ENCODE measurements at places on chromosomes 1 and 21. TPM values are rescaled to one million over a fixed set of nuclear protein-coding genes. Genes with fewer than 3 reads are reported as not detected.
A peak's percentile ranks its signal among the peaks of the same experiment; 100 is the strongest.

Gene F13B
- not detected for total RNA-seq

Gene ASTN1
- 0.06 TPM for total RNA-seq

Gene RHD
- not detected for total RNA-seq

Gene ABCA4
- total RNA-seq, result 1.2 TPM

Gene TFF2
- 0.98 TPM for total RNA-seq

Gene AMY1B
- not detected for total RNA-seq

Gene S100A12
- total RNA-seq, result 0.85 TPM

Gene PRKAA2
- 4.4 TPM for total RNA-seq

Gene CELF3
- 2.2 TPM for total RNA-seq

Gene LRRC39
- 0.40 TPM for total RNA-seq

Gene LCK
- total RNA-seq, result 2.0 TPM

- DNase-seq, result no peak
These were observed 1.6 kb downstream of the DRAXIN start for GRCh38 chr1:11693024-11693590.

- DNase-seq, result no peak
These were observed 10.9 kb upstream of the RWDD3 start for GRCh38 chr1:95223110-95223509.

- DNase-seq, result no peak
These were observed 57.3 kb downstream of the PHACTR4 start for GRCh38 chr1:28426831-28427230.

DNA sequence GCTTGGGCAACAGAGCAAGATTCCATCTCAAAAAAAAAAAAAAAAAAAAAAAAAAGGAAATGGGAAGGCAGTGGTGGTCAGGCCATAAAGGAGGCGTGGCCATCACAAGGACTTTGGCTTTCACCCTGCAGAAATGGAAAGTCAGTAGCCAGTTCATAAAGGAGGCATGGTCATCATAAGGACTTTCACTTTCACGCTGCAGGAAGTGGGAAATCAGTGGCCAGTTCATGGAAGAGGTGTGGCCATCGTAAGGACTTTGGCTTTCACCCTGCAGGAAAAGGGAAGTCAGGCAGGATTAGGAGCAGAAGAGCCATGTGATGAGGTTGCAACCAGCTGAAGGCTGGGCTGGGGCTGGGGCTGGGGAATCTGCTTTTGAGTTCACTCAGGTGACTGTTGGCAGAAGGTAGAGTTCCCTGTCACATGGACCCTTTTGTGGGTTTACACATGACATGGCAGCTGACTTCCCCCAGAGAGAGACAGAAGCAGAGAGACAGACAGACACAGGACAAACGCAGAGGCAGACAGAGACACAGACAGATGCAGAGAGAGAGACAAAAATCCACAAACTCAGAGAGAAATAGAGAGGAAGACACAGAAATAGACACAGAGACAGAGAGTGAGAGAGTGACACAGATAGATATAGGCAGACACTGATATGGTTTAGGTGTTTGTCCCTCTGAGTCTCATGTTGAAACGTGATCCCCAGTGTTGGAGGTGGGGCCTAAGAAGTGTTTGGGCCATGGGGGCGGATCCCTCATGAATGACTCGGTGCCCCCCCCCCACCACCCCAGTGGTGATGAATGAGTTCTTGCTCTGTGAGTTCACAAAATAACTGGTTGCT is 263.9 kb upstream of the KAZN start:
- DNase-seq, result peak; percentile 21

DNA sequence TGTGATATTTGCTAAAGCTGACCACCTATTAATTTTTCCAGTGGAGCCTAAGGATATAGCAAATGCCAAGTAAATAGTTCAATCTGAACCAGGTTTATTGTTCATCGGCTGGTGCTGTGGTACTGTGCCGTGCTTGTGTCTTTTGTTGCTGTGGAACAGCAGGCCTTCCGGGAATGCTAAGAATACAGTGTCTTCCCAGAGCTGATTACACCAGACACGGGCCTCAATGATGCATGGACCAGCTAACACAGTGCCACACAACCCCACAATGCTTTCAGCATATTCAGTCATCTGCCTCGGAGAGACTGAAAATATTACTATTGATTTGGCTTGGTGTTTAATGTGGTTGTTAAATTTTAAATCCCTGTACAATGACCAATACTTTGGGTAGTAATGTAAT is 415.4 kb downstream of the PTBP2 start:
- DNase-seq, result no peak

- no peak for DNase-seq
These were observed 563.4 kb upstream of the PLXNA2 start for GRCh38 chr1:208807446-208808127.

DNA sequence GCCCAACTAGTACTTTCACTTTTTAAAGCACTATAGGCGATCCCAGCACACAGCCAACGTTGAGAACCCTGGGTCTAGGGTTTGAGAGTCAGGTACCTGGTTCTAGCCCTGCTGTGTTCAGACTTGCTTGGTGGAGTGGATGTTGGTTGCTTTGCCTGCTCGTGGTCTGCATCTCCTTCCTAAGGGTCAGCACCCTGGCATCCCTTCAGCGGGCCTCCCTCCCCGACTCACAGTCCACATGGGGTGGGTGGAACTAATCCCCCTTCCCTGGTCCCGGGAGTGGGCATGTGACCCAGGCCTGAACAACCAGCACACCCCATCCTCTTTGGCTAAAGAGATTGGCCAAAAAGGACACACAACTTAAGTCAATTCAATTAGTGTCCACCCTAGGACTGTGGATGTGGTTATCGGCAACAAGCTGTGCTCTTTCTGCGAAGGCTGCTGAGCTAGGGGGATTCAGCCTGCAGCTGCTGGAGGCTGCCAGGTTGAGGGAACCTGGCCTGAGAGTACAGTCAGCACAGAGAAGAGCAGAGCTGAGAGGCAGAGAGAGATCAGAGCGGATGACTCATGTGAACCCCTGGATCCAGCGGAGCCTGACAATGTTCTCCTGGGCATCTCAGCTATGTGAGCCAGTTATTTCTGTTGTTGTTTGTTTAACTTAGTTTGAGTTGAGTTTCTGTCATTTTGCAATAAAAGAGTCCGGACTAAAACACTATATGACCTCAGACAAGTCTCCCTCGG is 138.9 kb downstream of the ACTL8 start:
- DNase-seq, result no peak

DNA sequence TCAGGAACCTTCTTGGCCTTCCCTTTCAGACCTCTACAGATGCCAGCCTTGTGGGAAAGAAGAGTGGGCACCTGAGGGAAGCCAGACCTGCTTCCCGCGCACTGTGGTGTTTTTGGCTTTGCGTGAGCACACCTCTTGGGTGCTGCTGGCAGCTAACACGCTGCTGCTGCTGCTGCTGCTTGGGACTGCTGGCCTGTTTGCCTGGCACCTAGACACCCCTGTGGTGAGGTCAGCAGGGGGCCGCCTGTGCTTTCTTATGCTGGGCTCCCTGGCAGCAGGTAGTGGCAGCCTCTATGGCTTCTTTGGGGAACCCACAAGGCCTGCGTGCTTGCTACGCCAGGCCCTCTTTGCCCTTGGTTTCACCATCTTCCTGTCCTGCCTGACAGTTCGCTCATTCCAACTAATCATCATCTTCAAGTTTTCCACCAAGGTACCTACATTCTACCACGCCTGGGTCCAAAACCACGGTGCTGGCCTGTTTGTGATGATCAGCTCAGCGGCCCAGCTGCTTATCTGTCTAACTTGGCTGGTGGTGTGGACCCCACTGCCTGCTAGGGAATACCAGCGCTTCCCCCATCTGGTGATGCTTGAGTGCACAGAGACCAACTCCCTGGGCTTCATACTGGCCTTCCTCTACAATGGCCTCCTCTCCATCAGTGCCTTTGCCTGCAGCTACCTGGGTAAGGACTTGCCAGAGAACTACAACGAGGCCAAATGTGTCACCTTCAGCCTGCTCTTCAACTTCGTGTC is 995 bp upstream of the ZBTB48 start:
- no peak for DNase-seq

DNA sequence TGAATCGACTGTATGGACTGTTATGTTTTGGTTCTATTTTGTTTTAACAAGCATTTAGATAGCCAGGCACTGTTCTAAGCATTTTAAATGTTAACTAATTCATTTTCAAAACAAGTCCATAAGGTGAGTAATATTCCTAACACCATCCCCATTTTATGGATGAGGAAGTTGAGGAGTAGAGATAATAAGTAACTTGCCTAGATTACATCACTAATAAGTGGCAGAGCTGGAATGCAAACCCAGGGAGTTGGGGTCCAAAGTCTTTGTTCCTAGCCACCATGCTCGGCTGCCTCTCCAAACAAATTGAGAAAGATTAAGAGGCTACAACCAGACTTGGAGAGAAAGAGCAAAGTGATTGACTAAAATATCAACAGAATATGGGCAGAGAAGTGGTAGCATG is 12.6 kb upstream of the LEPR start:
- no peak for DNase-seq

GRCh38 chr1:32893198-32894018 is 7.1 kb downstream of the HPCA start:
- peak; percentile 83 for DNase-seq

GRCh38 chr21:41680444-41681347 is 86.2 kb downstream of the RIPK4 start:
- no peak for DNase-seq

DNA sequence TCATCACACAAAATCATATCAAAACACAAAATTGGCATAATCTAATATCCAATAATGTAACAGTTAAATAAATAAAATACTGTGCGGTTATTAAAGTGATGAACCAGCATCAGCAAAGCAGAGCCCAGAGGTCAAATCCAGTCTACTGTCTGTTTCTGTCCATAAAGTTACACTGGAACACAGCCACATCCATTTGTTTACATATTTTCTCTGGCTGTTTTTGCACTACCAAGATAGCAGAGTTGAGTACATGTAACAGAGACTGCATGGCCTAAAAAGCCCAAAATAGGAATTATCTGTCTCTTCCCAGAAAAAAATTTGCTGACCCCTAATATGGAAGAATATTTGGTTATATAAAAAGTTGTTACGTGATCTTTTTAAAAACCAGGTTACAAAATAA is 242.2 kb upstream of the DMRTA2 start:
- no peak for DNase-seq

- DNase-seq, result no peak
These were observed 75.1 kb downstream of the CAMTA1 start for GRCh38 chr1:6860401-6860800.

DNA sequence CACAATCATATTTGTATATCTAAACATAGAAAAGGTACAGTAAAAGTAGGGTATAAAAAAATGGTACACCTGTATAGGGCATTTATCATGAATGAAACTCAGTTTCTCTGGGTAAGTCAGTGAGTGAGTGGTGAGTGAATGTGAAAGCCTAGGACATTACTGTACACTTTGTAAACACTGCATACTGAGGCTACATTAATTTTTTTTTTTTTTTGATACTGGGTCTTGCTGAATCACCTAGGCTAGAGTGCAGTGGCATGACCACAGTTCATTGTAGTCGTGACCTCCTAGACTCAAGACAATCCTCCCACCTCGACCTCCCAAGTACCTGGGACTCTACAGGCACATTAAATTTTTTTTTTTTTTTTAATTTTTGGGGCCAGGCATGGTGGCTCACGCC is 27.8 kb downstream of the FBXO28 start:
- no peak for DNase-seq

DNA sequence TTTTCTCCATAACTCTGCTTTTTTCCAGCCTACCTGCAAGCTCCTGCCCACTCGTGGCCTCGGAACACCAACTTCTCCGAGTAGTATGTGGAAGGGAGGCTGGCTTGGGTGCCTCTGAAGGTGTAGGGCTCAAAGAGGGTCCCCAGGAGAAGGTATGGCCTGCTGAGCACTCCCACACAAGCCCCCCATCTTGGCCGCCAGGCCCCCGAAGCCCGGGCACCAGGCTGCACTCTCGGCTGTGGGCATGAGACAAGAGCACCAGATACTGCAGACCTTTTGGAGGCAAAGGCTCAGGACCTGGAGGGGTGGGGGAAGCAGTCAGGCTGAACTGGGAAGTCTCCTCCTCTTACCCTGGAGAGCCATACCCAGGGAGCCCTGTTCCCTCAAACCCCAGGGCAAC is 1.7 kb downstream of the ZNF692 start:
- no peak for DNase-seq

GRCh38 chr1:232204269-232204668 is 425.7 kb downstream of the SIPA1L2 start:
- DNase-seq, result no peak

DNA sequence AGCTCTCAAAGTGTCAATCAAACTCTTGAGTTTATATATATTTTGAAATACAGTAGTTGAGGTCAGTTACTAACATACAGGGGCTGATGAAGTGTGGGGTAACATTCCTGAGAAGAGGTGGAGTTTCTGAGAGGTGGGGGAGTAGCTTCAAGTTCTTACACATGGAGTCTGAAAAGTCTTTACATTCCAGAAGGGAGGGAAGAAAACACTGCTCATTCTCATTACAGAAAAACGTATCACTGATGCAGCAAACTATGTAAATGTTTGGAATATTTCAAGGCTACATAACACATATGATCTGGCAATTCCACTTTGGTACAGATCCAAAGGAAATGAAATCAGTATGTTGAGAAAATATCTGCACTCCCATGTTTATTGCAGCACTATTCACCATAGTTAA is 1065.8 kb upstream of the B3GALT2 start:
- DNase-seq, result no peak

GRCh38 chr1:203673550-203674411 is 47.1 kb downstream of the ATP2B4 start:
- DNase-seq, result no peak

DNA sequence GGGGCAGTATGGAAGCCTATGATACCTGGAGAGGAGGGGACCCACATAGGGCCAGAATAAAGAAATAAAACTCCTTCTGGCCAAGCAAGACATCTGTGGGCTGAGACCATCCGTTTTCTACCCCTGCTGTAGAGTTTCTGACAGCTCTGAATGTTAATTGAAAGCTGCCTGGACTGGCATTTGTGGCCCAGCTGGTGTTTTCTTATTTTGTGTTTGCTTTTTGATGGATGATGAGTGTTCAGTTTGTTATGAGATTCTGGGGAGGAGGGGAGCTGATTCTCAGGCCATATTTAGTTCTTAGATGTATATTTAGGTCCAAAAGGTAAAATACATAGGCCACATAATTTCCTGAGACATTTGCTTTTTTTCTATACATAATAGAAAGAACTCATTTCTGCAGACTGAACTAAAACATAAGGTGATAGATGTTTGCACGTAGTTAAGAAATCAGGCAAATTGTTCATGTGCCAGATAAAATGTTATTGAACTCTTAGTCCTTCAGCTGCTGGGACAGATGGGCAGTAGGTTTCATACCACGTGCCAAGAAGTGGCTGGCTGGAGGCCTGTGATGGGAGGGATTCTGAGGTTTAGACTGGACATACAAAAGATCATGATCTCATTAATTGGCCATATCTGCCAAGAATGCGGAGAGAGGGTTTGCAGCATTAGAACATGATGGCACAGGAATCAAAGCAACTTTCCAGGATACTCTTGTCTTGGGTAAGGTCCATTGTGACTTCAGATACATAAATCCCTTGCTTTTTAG is 54.1 kb downstream of the DSCAM start:
- DNase-seq, result no peak

- no peak for DNase-seq
These were observed 47.3 kb upstream of the SSBP3 start for GRCh38 chr1:54453509-54453908.

GRCh38 chr21:35920436-35920835 is 139.9 kb downstream of the SETD4 start:
- no peak for DNase-seq
